A549 (cell line): ENCODE measurements at places on chromosomes 7 and 10.

GRCh38 chr7:151537818-151538561 lies 18.3 kb upstream of the RHEB start:
- no peak for DNase-seq

- DNase-seq, result no peak
Measured at GRCh38 chr10:127236266-127236665, 39.9 kb upstream of the INSYN2A start.

- peak; percentile 24 for DNase-seq
Measured at GRCh38 chr10:45673074-45673648, 589 bp upstream of the ZFAND4 start.

GRCh38 chr7:20507157-20507556 lies 108.3 kb upstream of the ABCB5 start:
- DNase-seq, result no peak

DNA sequence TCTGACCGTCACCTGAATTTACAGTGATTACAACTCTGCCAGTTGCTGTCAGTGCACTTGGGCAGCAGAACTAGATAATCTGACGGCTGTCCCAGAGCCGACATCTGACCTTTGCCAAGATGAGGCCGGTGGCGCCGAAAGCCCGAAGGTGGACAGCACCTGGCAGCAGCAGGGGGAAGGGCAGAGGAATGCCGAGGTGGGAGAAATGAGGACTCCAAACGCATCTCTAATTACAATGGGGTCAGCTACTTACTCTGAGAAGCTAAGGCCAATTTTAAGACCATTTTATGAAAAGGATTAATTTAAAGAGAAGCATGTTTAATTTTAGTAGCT lies 33.8 kb downstream of the TRIM8 start:
- DNase-seq, result no peak

DNA sequence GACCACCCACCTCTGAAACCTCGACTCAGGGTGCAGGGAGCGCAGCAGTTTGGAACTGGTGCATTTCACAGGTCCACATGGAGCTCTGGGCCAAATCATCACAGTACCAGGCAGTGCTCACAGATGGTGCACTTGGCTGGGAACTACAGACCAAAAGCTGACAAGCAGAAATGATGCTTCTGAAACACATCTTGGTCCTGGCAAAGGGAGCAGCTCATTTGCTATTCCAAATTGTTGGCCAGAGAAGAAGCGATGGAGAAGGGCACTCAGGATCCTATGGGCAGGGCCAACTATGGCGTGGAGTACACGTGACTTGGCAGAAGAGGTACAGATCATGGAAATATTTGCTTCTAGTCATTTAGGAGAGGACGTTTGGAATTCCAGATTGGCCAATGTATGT lies 383.9 kb downstream of the CALN1 start:
- DNase-seq, result no peak

DNA sequence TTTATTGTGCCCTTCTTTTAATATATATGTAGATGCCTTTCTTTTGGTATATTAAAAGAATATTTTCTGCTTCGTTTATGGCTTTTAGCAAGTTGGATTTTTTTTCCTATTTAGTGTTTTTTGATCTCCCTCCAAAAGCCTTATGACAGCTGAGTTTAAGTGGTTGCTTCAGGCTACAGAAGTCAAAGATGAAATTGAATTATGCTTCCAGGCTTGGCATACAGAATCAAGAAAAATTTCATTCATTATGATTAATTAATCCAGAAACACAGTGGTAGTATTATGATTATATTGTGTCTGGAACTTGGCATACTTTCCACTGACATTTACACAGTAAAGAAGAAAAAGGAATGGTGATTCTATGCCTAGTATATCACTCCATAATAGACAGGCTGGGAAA lies 63.8 kb upstream of the SEM1 start:
- DNase-seq, result no peak
